ENCODE measurements at places on chromosomes 3 and 15. TPM values are rescaled to one million over a fixed set of nuclear protein-coding genes. Genes with fewer than 3 reads are reported as not detected.

GPR156 gene
- total RNA-seq: 0.09 TPM

SNX22 gene
- 0.28 TPM for total RNA-seq

TAGLN3 gene
- not detected for total RNA-seq

UBAP1L gene
- 0.90 TPM for total RNA-seq

LMOD3 gene
- not detected for total RNA-seq

SRGAP3 gene
- total RNA-seq: under 0.01 TPM

LXN gene
- 76.1 TPM for total RNA-seq

IMPG2 gene
- 0.54 TPM for total RNA-seq

RASSF1 gene
- 24.0 TPM for total RNA-seq

LMAN1L gene
- total RNA-seq: not detected

AGBL1 gene
- total RNA-seq: not detected
